ENCODE measurements at places on chromosomes 11 and 22. TPM values are rescaled to one million over a fixed set of nuclear protein-coding genes. Genes with fewer than 3 reads are reported as not detected.

Gene CYP2D6
- 1.4 TPM for total RNA-seq

Gene HSPB2
- total RNA-seq = 3.2 TPM

Gene PARVA
- 23.0 TPM for total RNA-seq

Gene MOB2
- total RNA-seq = 28.1 TPM

Gene GAB2
- 10.9 TPM for total RNA-seq

Gene CHRM1
- total RNA-seq = 0.69 TPM

Gene CAVIN3
- total RNA-seq = 23.8 TPM

Gene BDNF
- 2.9 TPM for total RNA-seq

Gene PVALB
- not detected for total RNA-seq

Gene TTC36
- total RNA-seq = 0.79 TPM

Gene MMP1
- total RNA-seq = 0.69 TPM

Gene SCN3B
- total RNA-seq = 3.6 TPM

Gene GLYATL1
- 0.79 TPM for total RNA-seq

Gene TCN1
- total RNA-seq = 12.0 TPM

Gene KREMEN1
- 30.4 TPM for total RNA-seq

Measured in skin of body (tissue), 3 donors.